Naive thymus-derived CD8-positive, alpha-beta T cell (primary cell): ENCODE measurements at places on chromosomes 13 and 19.

DNA sequence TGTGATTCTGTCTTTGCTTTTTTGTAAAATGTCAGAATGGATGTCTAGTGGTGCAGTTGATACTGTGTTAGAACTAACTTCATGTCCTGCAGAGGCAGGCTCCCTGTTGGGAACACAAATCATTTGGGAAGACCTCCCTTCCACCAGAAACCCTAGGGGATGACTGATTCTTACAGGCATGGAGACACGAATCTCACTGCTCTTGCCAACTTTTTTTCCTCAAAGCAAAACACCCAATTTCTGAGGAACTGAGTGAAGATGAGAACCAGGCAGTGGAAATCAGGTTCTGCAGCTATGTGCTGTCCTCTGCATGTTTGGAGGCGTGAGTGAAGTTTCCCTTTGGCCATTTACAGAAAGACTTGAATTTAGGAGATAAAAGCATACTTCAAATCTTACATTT lies 87.5 kb upstream of the CSNK1A1L start:
- H3K27ac ChIP-seq: no peak overlapping the region
- no peaks in the 10 kb centered on the region for H3K4me1 ChIP-seq
- no peak overlapping the region for H3K4me3 ChIP-seq
- no peaks in the 10 kb centered on the region for H3K36me3 ChIP-seq

DNA sequence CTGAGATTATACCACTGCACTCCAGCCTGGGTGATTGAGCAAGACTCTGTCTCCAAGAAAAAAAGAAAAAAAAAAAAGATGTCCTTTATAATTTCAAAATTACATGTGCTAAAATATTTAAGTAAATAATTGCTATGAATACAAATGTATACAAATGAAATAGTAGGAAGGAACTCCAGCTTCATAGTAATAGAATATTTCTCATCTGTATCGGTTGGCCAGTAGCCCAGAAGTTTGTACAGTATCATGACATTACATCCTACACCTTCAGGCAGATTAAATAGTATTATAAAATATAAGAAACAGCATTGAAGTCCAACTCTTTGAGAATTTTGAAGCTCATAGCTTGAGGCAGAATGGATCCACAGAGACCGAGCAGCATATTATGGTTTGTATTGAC lies 36.5 kb upstream of the CLDN10 start:
- no peak overlapping the region for H3K4me3 ChIP-seq
- H3K4me1 ChIP-seq: no peaks in the 10 kb centered on the region
- no peak for DNase-seq
- no peak overlapping the region for H3K27ac ChIP-seq

- H3K27me3 ChIP-seq: no peaks in the 10 kb centered on the region
- peaks cover 2% of the 10 kb centered on the region for H3K4me1 ChIP-seq
- H3K27ac ChIP-seq: no peak overlapping the region
These were observed 45.8 kb upstream of the RGCC start for GRCh38 chr13:41411522-41411921.

DNA sequence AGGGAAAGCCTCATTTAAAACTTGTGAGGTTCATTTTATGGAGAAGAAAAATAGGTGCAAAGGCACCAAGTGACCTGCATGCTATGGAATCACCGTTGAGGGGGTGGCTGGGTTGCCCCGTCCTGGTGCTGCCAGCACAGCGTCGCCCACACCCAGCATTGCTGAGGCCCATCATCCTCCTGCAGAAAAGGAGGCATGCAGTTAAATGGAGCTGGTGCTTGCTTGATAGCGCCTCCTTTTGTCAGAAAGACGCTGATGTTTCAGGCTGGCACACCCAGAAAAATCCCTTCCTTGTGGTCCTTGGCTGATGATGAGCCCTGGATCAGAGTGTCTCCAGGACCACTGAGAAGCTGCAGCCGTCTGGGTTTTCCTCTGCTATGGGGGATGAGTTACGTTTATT lies 36.9 kb downstream of the DHRS12 start:
- H3K36me3 ChIP-seq: peaks cover 22% of the 10 kb centered on the region
- H3K4me3 ChIP-seq: no peak overlapping the region
- peak overlapping the region; percentile 64 for H3K27ac ChIP-seq
- H3K27me3 ChIP-seq: no peaks in the 10 kb centered on the region
- no peak for DNase-seq

DNA sequence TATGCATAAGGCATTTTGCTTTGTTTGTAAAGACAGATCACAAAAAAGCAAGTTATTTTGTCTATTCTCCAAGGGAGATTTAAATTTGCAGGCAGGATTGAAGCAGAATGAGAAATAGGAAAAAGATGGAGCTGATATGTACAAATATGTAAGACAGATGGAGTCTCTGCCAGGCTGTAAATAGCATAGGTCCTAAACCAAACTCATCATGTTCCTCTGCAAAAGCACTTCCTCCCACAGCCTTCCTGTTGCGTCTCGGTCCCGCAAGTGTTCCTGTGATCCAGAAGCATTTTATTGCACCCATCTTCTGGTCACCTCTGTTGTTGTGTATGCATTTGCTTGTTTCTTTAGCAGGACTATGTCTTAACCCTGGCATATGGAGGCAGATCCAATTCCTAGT lies 95.7 kb upstream of the CLDN10 start:
- H3K4me3 ChIP-seq: peak overlapping the region; percentile 34
- H3K4me1 ChIP-seq: peaks cover 10% of the 10 kb centered on the region
- peaks cover 15% of the 10 kb centered on the region for H3K36me3 ChIP-seq
- no peak for DNase-seq
- peaks cover 2% of the 10 kb centered on the region for H3K27me3 ChIP-seq

GRCh38 chr13:77176350-77176749 lies 149.4 kb upstream of the FBXL3 start:
- H3K4me1 ChIP-seq: no peaks in the 10 kb centered on the region
- no peak overlapping the region for H3K4me3 ChIP-seq
- no peak overlapping the region for H3K27ac ChIP-seq
- H3K27me3 ChIP-seq: no peaks in the 10 kb centered on the region
- no peak for DNase-seq
- H3K36me3 ChIP-seq: peaks cover 35% of the 10 kb centered on the region

DNA sequence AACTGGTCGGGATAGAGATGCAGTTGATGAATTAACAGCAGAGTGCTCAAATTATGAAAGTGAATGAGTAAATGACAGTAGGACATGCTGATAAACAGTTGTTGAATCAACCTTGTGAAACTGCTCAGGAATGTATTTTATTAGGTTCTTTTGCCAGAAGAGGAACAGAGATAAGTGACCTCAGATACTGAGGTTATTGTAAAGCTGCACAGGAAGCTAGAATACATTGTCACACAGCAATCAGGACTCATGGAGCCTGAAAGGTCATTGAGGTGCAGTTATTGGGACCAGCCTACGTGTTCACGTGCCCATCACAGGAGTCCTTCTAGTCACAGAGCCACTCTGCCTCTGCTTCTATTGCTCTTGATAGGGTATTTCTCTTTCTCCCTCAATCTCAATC lies 47.5 kb upstream of the MED4 start:
- H3K27me3 ChIP-seq: no peaks in the 10 kb centered on the region
- no peak for DNase-seq
- peaks cover 23% of the 10 kb centered on the region for H3K4me1 ChIP-seq
- H3K36me3 ChIP-seq: peaks cover 4% of the 10 kb centered on the region
- H3K27ac ChIP-seq: peak overlapping the region; percentile 51

GRCh38 chr13:84393981-84394625 lies 511.8 kb upstream of the SLITRK1 start:
- H3K36me3 ChIP-seq: no peaks in the 10 kb centered on the region
- no peaks in the 10 kb centered on the region for H3K4me1 ChIP-seq
- H3K27me3 ChIP-seq: no peaks in the 10 kb centered on the region
- no peak for DNase-seq
- H3K27ac ChIP-seq: no peak overlapping the region

- H3K27me3 ChIP-seq: peaks cover 10% of the 10 kb centered on the region
- H3K4me1 ChIP-seq: no peaks in the 10 kb centered on the region
- no peaks in the 10 kb centered on the region for H3K36me3 ChIP-seq
These were observed 44.1 kb downstream of the SMAD9 start for GRCh38 chr13:36875961-36876360.

DNA sequence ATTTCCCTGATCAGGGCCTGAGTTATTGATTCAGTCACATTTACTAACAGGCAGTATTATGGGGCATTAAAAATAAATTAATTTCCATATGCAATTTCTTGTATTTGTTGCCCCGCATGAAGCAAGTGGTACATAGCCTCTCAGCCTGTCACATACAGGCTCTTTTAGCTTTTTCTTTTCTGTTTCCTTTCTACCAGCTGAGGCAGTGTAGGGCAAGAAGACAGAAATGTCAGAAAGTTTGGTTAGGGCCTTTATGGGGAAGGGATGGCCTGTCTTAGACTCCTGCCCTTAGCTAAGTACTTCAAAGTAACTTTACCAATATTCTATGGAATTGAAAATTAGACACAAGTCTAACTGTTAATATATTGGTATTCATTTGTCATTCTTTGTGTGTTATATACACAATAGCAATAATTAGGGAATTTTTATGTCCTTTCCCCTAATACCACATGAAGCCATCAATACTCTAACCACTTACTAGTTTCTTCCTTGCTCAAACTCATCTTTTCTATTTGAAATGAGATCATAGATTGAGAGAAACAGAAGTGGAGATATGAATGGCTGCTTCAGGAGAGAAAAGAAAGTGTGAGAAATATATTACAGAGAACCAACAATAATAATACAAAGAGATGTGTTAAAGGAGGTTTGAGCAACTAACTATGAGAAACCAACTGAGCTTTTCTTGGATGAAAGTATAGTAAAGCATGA lies 669.6 kb downstream of the PCDH17 start:
- no peak for DNase-seq
- H3K4me1 ChIP-seq: no peaks in the 10 kb centered on the region
- H3K27ac ChIP-seq: no peak overlapping the region
- no peak overlapping the region for H3K4me3 ChIP-seq
- no peaks in the 10 kb centered on the region for H3K27me3 ChIP-seq
- H3K36me3 ChIP-seq: no peaks in the 10 kb centered on the region

DNA sequence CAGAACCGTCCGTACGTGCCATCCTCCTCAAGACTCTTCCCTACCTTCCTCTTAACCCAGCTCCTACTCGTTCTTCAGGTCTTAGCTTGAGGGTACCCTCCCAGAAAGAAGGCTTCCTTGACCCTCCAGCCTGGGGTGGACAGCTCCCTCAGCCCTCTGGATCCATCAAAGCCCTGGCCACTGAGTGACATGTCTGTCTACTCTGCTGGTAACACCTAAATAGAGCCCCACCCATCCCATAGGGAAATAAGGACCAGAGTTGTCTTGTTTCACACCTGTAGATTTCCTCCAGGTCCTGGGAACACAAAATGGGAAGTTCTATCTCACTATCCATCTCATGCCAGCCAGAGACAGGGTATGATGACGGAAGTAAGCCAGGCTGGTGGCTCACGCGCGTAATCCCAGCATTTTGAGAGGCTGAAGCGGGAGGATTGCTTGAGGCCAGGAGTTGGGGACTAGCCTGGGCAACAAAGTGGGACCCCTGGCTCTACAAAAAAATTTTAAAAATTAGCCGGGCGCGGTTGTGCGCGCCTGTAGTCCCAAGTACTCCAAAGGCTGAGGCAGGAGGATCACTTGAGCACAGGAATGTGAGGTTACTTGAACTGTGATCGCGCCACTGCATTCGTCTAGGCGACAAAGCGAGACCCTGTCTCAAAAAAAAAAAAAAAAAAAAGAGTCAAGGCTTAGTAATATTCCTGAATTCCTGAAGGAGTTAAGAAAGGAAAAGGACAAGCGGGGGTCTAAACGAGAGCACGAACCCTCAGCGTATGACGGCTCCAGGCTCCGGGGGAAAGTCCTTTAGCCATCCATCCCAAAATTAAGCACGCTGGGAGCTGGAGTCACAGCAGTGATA lies 566 bp upstream of the CCDC97 start:
- H3K4me1 ChIP-seq: peaks cover 91% of the 10 kb centered on the region
- H3K27me3 ChIP-seq: no peaks in the 10 kb centered on the region
- peak overlapping the region; percentile 94 for H3K27ac ChIP-seq
- DNase-seq: no peak
- H3K4me3 ChIP-seq: peak overlapping the region; percentile 99
- H3K36me3 ChIP-seq: peaks cover 14% of the 10 kb centered on the region

- DNase-seq: no peak
- H3K36me3 ChIP-seq: no peaks in the 10 kb centered on the region
These were observed 19.7 kb downstream of the CEACAM16 start for GRCh38 chr19:44718441-44719261.

GRCh38 chr13:25625414-25625813 lies 253.6 kb downstream of the ATP8A2 start:
- H3K4me1 ChIP-seq: no peaks in the 10 kb centered on the region
- H3K27ac ChIP-seq: no peak overlapping the region
- no peak overlapping the region for H3K4me3 ChIP-seq
- no peak for DNase-seq
- H3K36me3 ChIP-seq: no peaks in the 10 kb centered on the region

DNA sequence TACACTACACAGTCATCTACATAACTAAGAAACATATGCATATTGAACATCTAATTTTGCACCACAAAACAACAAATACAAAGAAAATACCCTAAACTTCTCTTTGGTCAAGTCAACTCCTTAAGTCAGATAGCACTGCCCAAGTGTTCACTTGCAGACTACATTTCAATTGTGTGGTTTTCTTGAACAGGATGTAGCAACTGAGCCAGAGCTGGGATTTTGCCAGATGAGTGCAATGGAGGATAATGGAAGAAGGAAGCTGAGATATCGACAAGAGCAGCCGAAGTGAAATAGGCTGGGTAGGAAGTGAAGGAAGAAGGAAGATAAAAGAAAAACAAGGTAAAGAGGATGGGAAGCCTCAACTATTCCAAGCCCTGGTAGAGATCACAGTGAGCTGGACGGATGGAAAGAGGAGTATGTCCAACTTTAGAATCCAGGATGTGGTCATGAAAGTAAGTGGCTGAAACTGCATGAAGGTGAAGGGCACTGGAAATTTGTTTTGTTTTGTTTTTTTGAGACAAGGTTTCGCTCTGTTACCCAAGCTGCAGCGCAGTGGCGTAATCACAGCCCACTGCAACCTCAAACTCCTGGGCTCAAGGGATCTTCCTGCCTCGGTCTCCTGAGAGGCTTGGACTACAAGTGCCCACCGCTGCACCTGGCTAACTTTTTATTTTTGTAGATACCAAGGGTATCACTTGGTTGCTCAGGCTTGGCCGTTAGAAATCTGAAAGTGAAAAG lies 15.0 kb downstream of the NUFIP1 start:
- H3K4me1 ChIP-seq: no peaks in the 10 kb centered on the region
- H3K36me3 ChIP-seq: peaks cover 15% of the 10 kb centered on the region
- H3K27ac ChIP-seq: no peak overlapping the region

GRCh38 chr13:20230913-20231838 lies 943 bp downstream of the GJB6 start:
- H3K4me3 ChIP-seq: peak overlapping the region; percentile 93
- H3K27ac ChIP-seq: peak overlapping the region; percentile 83
- peaks cover 18% of the 10 kb centered on the region for H3K4me1 ChIP-seq
- peaks cover 31% of the 10 kb centered on the region for H3K27me3 ChIP-seq

DNA sequence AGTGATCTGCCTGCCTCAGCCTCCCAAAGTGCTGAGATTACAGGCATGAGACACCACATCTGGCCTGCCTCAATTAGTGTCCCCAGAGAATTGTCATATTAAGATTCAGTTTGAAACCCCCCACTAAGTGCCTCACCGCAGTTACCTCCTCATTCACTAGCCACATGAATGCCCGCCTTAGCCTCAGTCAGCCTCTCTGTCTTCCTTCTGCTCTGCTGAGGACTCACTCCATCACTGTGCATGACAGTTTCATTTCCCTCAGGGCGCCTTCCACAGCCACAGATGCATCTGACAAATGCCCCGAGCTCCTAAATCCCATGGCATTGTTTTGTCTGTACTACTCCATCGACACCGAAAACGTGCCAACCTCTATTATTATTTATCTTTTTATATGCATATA lies 23.3 kb downstream of the MIPEP start:
- H3K36me3 ChIP-seq: peaks cover 14% of the 10 kb centered on the region
- DNase-seq: no peak
- H3K4me3 ChIP-seq: no peak overlapping the region
